CD8-positive, alpha-beta memory T cell (primary cell): ENCODE measurements at places on chromosomes 13 and 19.

DNA sequence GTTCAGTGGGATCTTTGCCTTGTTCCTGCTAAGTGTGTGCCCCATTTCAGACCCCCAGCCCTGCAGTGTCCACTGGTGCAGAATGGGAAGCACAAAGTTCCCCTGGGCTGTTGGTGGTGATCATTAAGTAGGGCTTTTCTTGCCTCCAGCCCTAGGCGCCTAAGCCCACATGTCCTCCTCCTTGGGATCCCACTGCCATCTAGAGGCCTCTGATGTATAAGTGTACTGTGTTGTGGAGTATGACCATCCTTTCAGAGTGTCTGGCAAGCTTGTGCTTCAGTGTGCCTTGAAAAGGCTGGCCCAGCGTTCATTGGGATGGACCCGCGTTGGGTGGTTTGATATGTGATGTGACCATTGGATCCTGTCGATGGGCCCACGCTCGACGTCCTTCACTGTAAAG is 71.2 kb downstream of the WASF3 start:
- DNase-seq = no peak

DNA sequence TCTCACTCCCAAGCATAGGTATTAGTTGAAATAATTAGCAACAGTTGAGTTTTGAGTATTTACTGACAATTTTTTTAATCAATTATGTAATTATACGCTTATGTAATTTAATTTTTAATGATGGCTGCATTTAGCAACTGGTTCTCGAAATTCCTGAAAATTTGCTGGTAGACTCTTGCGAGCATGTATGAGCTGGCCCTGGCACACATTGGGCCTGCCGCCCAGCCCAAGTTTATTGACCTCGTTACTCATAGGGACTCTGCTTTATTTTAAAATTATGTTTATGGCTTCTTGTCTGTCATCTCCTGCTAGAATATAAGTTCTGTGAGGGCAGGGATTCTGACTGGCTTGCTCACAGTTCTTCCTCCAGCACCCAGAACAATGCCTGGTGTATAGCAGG is 6.7 kb downstream of the KLK14 start:
- no peak for DNase-seq

DNA sequence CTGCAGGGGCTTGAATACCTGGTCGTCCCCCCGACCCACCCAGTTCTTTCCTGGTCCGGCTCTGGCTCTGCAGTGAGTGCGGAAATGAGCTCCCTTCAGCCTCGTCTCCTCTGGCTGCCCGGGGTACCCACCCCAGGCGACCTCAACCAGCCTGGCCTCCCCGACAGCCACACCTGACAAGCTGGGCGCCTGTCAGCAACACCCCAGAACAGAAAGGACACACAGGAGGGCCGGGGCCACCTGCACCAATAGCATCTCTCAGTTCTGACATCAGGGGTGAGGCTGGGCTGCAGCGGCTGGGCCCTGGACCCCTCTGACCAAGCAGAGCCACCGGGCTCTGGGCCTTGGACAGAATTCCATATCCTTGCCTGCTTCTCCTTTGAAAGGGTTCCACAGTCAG is 19.7 kb downstream of the SUGP1 start:
- DNase-seq = no peak

DNA sequence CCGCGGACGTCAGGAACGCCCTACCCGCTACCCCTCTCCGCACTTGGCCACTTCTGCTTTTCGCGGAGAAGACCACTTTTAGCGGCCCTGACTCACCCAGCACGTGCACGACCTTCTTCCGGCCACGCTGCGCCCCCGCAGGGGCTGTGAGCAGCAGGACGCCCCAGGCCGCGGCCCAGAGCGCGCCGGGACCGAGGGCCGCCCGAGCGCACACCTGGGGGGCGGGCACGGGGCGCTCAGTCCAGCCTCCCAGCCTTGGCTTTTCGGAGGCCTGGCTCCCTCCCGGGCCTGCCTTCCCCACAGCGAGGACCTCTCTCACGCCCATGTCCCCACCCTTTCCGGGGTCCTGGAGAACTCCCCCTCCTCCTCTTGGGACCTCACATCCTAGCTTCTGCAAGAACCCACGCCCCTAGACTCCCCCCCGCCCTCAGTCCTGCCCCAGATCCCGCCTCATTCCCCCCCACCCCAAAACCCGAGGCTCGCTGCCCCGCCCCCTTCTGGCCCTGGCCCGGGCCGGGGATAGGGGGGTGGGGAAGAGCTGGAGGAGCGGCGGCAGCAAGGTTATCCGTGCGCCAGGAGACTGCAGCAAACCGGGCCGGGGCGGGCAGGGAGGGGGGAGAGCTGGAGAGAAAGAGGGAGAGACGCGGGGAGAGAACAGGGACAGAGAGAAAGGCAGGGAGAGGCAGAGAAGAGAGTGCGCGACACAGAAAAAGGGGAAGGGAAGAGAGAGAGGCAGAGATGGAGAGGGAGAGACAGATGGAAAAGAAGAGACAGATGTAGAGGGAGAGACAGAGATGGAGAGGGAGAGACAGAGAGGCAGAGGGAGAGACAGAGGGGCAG is 11.5 kb downstream of the TM6SF2 start:
- DNase-seq = no peak

DNA sequence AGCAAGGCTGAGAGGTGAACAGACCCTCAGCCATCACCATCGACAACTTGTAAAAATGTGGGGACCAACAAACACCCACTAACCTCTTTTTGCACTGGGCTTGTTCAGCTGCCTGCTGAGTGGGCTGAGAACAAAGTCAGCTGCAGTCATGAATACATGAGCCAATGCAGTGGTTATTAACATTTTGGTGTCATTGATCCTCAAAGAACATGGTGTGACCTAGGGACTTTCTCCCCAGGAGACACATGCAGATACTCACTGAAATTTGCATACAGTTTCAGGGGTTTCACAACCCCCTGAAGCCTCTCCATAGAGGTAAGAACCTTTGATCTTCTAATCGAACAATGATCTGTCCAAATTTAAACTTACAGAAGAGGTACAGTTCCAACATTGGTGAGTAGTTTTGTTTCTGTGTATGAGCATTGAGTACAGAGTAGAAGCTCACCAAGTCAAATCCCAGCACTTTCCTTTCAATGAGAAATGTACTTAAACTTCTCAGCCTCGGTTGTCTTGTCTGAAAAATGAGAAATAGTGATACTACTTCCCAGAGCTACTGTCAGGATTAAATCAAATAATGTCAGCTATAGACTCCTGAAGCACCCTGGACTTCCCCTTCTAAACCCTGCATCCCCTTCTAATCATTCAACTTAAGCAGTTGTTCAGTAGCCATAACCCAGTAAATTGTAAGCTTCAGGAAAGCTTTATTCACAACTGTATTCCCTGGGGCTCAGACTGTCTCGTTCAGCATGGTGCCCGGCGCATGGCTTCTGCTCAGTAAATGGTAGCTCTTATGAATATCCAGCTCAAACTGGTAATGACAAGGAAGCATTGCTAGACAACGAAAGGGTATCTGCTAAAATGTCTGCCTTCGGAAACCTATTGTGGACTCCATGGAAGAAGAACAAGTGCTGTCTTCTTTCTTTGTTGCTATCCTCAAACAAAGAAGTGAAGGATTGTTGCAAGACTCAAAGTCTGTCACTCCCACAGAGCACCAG is 148.7 kb downstream of the FOXO1 start:
- DNase-seq = no peak
